Stimulated activated memory B cell treated with anti-CD40 and anti-IgM and Interleukin-4, amounts not matched to agents 10 μg/mL and 1 μg/mL and 100 μg/mL, for 72 hours (primary cell): ENCODE measurements at places on chromosomes 7 and 10.

- peaks cover 59% of the 10 kb centered on the region for H3K36me3 ChIP-seq
- no peak overlapping the region for H3K4me3 ChIP-seq
- H3K4me1 ChIP-seq, result no peaks in the 10 kb centered on the region
- no peak for ATAC-seq
- H3K27ac ChIP-seq, result no peak overlapping the region
- H3K27me3 ChIP-seq, result no peaks in the 10 kb centered on the region
Measured at GRCh38 chr10:112809736-112810135, 140.3 kb upstream of the TCF7L2 start.

GRCh38 chr10:75688506-75689300 is 257.3 kb downstream of the LRMDA start:
- no peaks in the 10 kb centered on the region for H3K36me3 ChIP-seq
- no peaks in the 10 kb centered on the region for H3K4me1 ChIP-seq
- H3K4me3 ChIP-seq, result no peak overlapping the region
- no peak overlapping the region for H3K27ac ChIP-seq
- H3K27me3 ChIP-seq, result no peaks in the 10 kb centered on the region

- no peak for ATAC-seq
- no peaks in the 10 kb centered on the region for H3K4me1 ChIP-seq
- peaks cover 5% of the 10 kb centered on the region for H3K27me3 ChIP-seq
- H3K4me3 ChIP-seq, result no peak overlapping the region
- H3K27ac ChIP-seq, result no peak overlapping the region
- H3K36me3 ChIP-seq, result no peaks in the 10 kb centered on the region
Measured at GRCh38 chr10:93861825-93862224, 32.0 kb upstream of the SLC35G1 start.

DNA sequence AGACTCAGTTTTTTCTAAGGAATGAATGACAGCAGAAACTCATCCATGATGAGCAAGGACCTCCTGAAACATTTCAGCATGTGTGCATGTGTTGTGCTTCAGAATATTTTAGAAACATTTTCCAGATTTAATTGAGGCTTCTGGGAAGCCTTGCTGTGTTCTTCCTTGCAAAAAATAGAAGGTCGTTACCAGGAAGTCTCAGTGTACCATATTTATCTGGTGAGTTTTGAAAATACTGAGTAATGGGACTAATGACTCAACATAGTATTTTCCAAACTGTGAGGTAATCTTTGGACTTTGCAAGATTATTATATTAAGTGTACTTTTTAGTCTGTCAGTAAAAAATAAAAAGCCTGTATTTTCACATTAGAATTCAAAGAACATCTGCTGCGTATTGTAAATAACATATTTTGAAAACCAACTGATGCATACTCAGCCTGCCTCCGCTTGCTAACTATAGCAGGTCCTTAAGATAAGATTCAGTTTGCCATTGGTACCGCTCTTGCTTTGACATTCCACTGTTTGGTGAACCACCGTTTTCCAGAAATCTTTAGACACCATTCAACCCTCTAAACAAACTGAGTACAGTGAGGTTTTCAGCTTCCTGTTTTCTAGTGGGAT is 739.6 kb upstream of the GALNT17 start:
- ATAC-seq, result no peak
- H3K27ac ChIP-seq, result no peak overlapping the region
- no peaks in the 10 kb centered on the region for H3K27me3 ChIP-seq
- H3K4me1 ChIP-seq, result no peaks in the 10 kb centered on the region

GRCh38 chr7:127530148-127530547 is 55.2 kb downstream of the GCC1 start:
- no peak for ATAC-seq
- H3K4me3 ChIP-seq, result no peak overlapping the region
- peaks cover 7% of the 10 kb centered on the region for H3K4me1 ChIP-seq

GRCh38 chr10:84095811-84096497 is 43.4 kb upstream of the GHITM start:
- no peaks in the 10 kb centered on the region for H3K4me1 ChIP-seq
- H3K36me3 ChIP-seq, result no peaks in the 10 kb centered on the region
- H3K27ac ChIP-seq, result no peak overlapping the region
- H3K27me3 ChIP-seq, result no peaks in the 10 kb centered on the region

DNA sequence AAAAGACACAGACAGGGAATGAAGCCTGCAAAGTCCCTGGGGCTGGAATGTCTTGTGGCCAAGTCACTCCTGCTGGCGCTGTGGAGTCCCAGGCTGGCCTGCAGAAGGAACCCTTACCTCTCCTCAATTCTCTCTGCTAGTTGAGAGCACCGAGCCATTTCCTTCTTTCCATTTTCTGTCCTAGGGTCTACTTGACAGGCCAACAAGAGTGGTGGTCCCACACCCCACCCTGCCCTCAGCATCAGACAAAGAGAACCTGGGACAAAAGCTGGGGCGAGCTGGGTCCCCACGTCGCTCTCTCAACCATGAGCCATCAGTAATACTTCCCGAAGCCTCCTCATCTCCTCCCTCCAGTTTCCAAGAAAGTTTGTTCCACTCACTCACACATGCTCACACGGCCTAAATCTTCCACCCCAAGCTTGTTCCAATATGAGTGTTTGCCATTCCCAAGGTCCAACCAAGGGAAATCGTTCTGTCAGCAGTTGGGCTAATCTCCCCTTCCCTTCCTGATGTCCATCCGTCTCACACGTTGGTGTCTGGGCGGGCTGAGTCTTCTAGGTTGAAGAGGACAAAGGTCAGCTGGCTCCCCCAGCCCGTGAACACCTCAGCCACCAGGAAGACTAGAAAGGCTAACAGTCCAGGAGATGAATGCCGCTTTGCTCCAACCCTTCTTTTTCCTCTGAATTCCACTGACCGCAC is 44.3 kb downstream of the CLEC2L start:
- no peaks in the 10 kb centered on the region for H3K27me3 ChIP-seq
- H3K4me3 ChIP-seq, result no peak overlapping the region
- peaks cover 36% of the 10 kb centered on the region for H3K36me3 ChIP-seq
- no peak overlapping the region for H3K27ac ChIP-seq
- ATAC-seq, result no peak

GRCh38 chr7:122638459-122638858 is 60.5 kb downstream of the RNF133 start:
- no peak overlapping the region for H3K27ac ChIP-seq
- no peak overlapping the region for H3K4me3 ChIP-seq
- no peaks in the 10 kb centered on the region for H3K27me3 ChIP-seq
- no peak for ATAC-seq
